ENCODE measurements at places on chromosomes 2 and 18. TPM values are rescaled to one million over a fixed set of nuclear protein-coding genes. Genes with fewer than 3 reads are reported as not detected.

DNA sequence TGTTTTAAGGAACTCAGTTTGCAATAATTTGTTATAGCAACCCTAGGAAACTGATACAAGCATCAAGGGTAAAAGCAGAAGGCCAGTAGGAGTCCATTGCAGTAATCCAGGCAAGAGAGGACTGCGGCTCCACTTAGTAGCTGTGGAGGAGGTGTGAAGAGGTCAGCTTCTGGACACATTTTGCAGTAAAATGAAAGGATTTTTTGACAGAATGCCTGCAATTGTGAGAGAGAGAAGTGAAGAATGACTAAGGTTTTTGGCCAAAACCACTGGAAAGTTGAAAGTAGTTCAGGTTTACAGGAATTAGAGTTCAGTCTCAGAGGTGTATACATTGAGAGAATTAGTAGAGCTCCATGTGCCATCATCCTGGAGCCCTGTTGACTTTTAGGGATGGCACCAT lies 129.5 kb downstream of the RHBDD1 start:
- no peak for DNase-seq

- no peak for DNase-seq
Observed at GRCh38 chr2:75600461-75601011, 39.8 kb upstream of the EVA1A start.

Gene C2orf78
- not detected for total RNA-seq

DNA sequence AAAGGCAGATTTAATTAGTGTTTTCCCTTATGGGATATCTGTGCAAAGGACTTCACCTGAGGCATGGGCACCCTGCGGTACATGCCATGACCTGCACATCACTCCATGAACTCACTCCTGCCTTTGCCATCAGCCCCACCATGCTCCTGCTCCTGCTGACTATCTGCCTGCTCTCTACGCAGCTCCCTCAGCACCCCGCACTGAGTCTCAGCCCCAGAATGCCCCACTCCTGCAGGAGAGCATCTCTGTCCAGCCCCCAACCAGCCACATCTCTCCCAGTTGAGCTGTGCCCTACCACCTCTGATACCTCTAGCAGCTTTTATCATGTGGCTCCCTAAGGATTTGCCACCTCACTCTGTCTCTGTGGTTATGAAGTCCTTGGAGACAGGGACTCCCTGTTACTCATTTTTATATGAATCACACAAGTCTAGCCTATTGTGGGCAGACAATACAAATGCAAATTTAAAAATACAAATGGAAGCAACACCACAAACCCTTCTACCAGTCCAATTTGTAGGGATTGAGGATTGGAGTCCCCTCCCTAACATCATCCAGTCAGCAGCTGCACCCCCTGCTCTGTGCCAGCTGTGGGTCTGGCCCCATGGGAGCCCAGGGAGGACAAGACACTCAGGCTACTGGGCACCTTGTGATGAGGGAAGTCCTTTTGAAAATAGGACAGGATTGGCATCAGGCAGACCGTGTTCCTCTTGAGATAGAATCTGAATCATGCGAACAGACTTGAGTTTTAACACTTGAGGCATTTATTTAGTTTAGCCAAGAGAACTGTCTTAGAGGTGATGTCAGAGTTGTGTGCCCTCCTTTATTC lies 689.6 kb upstream of the HS6ST1 start:
- no peak for DNase-seq

Gene CEP68
- 32.0 TPM for total RNA-seq

Gene SERPINB13
- not detected for total RNA-seq

- no peak for DNase-seq
Observed at GRCh38 chr2:234091883-234092282, 41.4 kb downstream of the SPP2 start.

DNA sequence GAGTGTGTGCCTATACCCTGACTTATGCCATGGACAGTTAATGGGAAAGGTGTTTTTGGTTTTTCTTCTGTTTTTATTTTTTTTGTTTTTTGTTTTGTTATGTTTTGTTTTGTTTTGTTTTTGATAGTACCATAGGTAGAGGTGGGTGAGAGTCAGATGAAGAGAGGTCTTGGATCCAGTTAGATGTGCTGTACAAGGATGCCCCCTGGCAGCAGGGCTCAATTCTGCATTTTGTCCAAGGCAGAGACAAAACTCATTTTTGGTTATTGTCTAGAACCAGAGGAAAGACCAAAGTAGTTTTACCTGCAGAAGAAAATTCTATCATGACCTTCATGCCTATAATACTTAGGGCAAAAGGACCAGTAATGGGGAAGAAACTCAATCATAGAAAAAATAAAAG lies 48.5 kb downstream of the SLC5A7 start:
- no peak for DNase-seq

Gene RNF149
- 71.6 TPM for total RNA-seq

Gene ZNF24
- total RNA-seq, result 83.7 TPM

DNA sequence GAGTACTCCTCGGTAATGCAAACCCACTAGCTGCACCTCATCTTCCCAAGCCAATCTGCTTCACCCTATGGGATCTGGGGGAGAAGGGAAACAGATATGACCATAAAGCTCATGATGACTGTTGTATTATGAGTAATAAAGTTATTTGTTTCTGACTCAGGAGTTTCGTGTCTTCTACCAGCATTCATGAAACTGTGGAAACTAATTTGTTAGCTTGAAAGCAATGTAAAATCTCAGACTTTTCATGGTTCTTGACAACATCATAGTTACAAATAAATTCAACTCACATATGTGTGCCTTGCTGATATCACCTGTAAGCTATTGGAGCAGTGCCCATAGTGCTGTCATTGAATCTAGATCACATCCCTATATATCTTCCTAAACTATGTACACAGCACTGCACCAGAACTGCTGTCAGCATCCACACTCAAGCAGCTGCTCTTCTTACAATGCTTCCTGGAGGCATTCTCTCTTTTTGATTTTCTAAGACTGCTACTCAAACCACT lies 135.6 kb upstream of the KYNU start:
- no peak for DNase-seq

- no peak for DNase-seq
Observed at GRCh38 chr2:161371869-161372268, 44.2 kb upstream of the TBR1 start.

GRCh38 chr2:70161069-70161534 lies 29.7 kb downstream of the C2orf42 start:
- no peak for DNase-seq

DNA sequence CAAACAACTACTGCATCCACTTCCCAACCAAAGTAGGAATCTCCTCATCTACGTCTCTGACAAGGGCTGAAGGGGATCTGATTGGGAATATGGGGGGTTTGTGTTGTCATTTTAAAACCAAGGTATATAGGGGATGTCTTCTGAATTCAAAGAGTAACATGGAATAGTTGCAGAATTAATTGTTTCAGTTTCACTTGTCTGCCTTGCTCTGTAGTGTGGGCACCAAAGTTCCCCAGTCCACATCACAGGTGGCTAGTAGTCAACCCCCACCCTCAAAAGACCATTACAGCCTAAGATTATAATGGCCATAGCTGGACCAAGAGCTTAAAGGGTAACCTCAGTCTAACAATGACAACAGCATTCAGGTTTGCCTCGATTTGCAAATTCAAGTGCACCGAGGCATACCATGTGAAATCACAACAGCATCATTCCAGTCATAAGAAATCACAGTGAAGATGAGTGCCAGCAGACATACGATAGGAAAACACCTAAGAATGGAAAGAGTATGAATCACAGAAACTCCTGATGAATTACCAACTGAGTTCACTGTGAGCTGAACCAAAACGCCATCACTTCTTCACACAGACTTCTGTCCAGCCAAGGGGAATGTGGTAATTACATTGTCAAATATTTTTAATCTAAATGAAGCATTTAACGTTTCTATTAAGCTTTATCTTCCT lies 52.4 kb downstream of the MYO5B start:
- DNase-seq, result no peak

Gene TNFAIP6
- not detected for total RNA-seq

DNA sequence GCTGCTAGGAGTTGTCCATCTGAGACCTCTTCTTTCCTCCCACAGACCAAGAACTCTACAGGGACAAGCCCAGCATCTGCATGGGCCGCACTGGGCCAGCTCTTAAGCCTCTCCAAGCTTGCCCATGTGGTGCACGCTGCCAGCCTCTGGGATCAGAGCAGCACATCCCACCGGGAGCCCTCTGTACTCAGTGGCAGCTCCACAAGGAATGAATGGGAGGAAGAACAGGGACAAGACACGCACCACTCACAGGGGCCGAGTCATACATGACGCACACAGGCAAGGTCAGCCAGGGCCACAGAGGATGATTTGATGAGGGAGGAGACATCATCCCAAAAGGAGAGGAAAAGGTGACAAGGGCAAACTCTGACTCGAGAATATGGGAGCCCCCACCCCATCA lies 268.3 kb downstream of the KLHL29 start:
- no peak for DNase-seq

Gene HEATR5B
- total RNA-seq, result 44.3 TPM

- peak; percentile 33 for DNase-seq
Observed at GRCh38 chr2:148493822-148494563, 150.6 kb upstream of the EPC2 start.

DNA sequence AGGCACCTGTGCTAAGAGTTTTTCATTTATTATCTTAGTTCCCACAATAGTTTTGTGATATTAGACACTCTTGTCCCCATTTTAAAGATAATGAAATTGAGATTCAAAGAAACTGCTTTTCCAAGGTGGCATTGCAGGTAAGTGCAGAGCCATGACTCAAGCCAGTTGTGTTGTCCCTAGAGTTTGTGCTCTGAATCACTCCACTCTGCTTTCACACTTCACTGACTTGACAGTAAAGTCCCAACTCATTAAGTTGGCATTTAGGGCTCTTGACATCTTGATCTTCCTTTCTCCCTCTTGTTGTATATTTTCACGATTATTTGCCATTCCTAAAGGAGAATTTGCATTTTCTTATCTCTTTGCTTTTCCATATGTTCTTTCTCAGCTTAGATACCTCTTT lies 114.3 kb downstream of the DIS3L2 start:
- DNase-seq, result no peak

GRCh38 chr2:9240745-9241144 lies 34.1 kb downstream of the ASAP2 start:
- DNase-seq, result no peak

GRCh38 chr2:188580738-188581137 lies 289.1 kb downstream of the GULP1 start:
- no peak for DNase-seq

Gene MERTK
- total RNA-seq, result 0.34 TPM

Gene ANTXR1
- total RNA-seq, result not detected

- no peak for DNase-seq
Observed at GRCh38 chr2:163984986-163985385, 249.2 kb upstream of the FIGN start.

Gene ASXL3
- 0.02 TPM for total RNA-seq

Gene CENPA
- not detected for total RNA-seq

DNA sequence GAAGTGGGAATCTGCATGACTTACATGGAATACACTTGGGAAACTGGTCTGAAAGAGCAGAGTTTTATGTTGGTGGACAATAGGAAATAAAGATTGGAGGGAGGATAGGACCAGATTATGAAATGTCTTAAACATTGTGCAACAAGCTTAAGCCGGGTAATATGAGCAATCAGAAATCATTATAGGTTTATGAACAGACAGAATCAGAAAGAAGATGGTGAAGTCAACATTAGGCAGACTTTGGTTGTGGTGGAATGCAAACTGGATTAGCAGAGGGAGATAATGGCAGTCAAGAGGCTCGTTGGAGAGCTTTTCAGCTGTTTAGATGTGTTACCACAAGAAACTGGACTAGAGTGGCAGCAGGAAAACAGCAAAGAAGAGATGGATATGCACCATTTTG lies 43.5 kb downstream of the CRIM1 start:
- DNase-seq, result no peak

DNA sequence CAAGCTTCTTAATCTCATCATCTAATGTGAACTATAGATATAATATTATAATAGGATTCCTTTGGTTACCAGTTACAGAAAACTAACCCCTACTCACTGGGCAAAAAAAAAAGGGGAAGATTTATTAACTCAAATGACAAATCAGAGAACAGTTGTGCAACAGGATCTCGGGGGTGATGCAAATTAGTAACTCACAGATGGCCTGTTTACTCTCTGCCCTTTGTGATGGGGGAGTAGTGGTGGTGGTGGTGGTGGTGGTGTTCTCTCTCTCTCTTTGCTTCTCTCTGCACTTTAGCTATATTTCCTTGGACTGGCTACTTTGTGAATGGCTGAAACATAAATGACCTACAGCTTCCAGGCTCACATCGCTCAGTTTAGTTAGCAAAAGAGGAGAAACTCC lies 59.0 kb downstream of the TMEM247 start:
- no peak for DNase-seq

Gene KCNG2
- total RNA-seq, result not detected

Gene SEH1L
- 48.1 TPM for total RNA-seq

DNA sequence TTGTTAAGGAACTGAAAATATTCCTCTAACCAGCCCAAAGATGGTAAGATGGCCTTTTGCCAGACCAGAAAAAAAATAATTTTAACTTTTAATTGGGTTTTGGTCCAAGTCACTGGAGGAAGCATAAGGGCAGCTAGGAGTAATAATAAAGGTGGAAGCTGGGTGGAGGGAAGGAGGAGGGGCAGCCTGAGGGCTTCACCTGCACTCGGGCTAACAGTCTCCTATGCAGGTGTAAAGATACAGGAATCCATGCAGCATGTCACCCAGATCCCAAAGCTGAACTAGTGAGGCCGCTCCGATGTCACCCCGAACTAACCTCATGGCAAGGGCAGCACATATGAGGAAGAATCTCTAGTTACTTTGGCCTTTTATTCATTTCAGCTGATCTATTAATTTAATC lies 37.2 kb upstream of the GORASP2 start:
- no peak for DNase-seq

- DNase-seq, result peak; percentile 29
Observed at GRCh38 chr2:66575625-66576310, 140.8 kb downstream of the MEIS1 start.

DNA sequence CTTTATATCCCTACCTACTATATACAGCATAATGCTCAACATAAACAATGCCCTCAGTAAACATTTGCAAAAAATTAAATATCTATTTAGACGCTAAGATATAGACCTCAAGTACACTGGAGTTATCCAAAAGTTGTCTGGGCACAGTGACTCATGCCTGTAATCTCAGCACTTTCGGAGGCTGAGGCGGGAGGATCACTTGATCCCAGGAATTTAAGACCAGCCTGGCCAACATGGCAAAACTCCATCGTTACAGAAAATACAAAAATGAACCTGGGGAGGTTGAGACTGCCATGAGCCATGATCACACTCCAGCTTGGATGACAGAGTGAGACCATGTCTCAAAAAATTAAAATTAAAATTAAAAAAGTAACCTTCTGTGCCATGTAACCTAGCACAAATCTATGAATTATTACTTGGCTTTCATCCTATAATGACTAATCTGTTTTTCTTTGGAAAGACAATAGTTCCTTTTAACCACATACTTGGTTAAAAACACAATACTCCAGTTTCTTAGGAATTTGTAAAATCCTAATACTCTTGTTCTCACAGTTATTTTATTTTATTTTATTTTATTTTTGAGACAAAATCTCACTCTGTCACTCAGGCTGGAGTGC lies 6.7 kb upstream of the TNFAIP6 start:
- no peak for DNase-seq

Measured in B cell (primary cell).